Brain pericyte (primary cell): ENCODE measurements at places on chromosomes 4 and X.

DNA sequence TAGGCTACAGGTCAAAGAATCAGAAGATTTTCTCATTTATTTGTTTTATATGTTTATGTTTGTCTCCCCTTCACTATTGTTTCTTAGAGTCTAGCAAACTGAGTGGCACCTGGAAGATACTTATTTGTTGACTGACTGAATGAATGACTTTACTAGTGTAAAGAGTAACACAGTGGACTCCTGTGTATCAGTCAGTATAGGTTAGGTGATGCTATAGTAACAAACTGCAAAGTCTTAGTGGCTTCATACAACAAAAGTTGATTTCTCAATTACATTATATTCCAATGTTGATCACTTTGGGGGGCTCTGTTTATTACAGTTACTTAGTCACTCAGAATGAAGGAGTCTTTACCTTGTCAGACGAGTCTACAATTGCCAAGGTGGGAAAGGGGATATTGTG is 76.6 kb downstream of the DCK start:
- no peak for DNase-seq

DNA sequence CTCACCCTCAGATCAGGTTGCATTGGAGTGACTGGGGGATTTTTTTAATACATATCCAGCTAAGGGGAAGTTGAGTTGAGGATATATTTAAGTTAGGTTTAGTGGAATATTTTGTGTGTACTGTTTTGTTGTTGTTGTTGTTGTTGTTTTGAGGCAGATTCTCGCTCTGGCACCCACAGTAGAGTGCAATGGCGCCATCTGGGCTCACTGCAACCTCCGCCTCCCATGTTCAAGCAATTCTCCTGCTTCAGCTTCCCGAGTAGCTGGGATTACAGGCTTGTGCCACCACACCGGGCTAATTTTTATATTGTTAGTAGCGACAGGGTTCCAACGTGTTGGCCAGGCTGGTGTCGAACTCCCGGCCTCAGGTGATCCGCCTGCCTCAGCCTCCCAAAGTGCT is 38.6 kb upstream of the ATP6AP2 start:
- DNase-seq = no peak

- no peak for DNase-seq
These were observed 7.2 kb upstream of the ADD1 start for GRCh38 chr4:2836391-2836859.

- DNase-seq = no peak
These were observed 15.9 kb downstream of the TMEM192 start for GRCh38 chr4:165096776-165097175.

DNA sequence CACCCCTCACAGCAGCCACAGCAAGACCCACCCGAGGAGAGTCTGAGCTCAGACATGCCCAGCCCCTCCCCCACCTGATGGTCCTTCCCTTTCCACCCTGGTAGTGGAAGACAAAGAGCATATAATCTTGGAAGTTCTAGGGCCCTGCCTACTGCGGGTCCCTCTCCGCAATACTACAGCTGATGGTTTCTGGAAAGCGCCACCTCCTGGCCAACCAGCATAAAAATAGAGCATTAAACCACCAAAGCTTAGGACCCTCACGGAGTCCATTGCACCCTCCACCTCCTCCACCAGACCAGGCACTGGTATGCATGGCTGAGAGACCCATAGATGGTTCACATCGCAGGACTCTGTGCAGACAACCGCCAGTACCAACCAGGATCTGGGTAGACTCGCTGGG is 78.2 kb downstream of the SH3BGRL start:
- DNase-seq = no peak

GRCh38 chr4:29199485-29199884 is 1520.7 kb upstream of the PCDH7 start:
- DNase-seq = no peak

GRCh38 chrX:67094061-67094460 is 449.8 kb upstream of the AR start:
- no peak for DNase-seq

GRCh38 chrX:40465735-40466551 is 114.8 kb upstream of the ATP6AP2 start:
- DNase-seq = no peak

DNA sequence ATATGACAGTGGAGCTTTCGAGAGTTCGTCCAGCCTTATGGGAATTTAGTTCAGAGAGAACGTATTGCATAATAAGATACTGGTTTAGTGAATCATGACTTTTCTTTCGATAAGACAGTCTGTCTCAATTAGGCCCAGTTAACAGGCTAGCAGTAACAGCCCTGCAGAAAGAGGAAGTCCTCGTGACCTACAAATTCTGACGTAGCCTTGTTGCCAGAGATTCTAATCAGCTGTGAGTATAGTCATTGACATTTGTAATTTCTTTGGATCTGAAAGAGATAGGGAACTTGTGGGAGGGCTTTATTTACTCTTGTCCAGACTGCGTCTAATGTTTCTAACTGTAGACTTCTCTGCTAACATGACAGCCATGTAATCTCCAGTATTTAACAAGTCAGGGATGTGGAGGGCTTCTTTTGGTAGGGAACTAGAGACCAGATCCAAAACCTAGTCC is 15.8 kb downstream of the ART3 start:
- no peak for DNase-seq

- no peak for DNase-seq
These were observed 9.5 kb downstream of the RBPJ start for GRCh38 chr4:26330186-26330787.

DNA sequence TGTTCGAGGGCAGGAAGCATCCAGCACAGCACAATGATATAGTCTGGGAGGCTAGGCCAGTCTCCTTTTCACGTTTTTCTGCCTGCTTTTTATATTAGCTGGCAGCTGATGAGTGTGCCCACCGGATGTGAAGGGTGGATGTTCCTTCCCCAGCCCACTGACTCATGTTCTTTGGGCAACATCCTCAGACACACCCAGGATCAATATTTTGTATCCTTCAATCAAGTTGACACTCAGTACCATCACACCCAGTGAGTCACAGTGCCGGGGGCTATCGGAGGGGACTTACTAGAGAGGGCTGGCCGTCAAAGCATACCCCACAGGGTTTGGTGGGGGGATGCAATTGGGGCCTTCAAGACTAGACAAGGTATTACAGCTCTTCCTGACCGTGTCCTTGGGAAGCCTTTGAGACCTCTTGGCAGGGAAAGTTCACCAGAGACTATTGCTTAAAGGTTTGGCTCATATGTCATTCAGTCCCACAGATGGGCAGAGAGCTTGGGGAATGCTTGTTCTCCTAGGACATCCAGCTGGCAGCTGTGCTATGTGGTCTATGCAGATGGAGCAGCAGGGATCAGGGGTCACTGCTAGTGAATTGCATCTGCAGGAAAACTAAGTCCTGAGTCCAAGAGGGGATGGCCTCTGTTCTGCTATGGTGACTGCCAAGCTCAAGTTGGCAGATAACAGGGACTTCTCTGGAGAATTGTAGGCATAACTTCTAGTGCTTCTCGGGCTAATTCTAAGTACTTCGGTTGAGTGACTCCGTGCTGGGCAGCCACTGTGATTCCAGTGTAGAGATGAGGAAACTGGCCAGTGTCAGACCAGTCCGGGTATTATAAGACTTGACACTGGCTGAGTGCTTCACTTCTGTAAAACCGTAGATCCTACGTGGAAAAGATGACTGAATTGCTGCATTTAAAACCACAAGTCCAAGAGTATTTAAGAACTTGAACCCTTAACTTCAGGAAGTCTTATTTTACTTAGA is 12.9 kb upstream of the WDR1 start:
- no peak for DNase-seq

DNA sequence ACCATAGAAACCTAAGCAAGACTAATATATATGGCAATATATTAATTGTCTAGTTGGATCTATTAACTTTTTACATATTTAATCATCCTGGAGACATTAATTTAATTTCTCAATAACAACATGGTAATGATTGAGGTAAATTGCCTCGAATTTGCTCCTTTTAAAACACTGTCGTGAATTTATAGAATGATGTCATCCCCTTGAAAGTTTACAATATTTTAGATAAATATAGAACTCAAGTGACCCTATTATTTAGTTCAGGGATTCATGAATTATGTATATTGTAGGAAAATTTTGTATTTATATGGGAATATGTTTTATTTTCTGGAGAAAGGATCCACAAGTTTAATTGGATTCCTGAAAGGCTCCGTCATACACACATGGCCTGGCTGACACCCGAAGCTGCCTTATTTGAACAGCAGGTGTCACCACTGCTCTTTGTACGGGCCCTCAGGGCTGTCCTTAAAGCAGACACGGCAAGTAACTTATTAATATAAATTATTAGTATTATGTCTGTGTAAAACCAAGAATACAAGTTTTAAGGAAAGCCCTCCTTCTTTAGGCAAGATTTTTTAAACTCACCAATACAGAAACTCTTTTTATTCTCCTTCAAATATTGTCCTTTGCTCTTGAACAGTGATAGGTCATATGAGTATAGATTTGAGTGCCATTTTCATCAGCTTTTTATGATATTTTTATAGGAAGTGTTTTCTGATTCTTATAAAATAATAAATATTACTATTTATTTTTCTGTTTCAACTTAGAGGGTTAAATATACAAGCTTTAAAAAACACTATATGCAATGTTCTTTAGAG is 1.9 kb upstream of the PLRG1 start:
- peak; percentile 21 for DNase-seq

DNA sequence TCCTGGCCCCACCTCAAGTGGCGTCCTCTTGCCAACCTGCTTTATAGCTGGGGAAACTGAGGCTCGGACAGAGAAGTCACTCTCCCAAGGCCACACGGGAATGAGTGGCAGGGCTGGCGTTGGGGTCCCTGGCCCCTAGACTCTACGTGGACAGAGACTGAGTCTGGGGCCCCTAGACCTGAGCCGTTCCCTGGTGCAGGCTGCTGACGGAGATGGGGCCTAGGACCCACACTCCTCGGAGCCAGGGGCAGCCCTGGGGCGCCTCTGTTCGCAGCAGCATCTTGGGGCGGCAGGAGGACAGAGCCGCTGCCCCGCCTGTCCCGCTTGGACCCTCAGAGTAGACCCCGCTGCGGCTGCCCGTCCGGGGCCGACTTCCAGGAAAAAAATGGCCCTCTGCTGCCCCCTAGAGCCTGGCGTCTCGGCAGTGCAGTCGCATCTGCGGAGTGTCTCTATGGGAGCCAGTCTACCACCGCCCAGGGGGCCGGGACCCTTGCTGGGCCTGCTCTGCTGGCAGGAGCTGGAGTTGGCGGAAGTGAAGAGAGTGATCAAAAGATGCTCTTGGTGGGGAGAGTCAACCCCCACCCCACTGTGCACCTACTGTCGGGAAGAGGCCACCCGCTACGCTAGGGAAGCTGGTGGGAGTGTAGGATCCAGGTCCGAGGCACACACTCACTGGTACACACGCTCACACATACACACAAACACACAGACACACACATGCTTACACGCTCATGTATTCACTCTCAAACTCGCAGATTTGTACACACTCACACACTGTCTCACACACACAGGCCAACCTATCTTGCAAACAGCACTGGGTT is 220.1 kb downstream of the AFAP1 start:
- DNase-seq = no peak
